H4 (cell line): ENCODE measurements at places on chromosomes 6 and 20.

- DNase-seq: no peak
Measured at GRCh38 chr6:159142531-159142930, 26.7 kb upstream of the FNDC1 start.

DNA sequence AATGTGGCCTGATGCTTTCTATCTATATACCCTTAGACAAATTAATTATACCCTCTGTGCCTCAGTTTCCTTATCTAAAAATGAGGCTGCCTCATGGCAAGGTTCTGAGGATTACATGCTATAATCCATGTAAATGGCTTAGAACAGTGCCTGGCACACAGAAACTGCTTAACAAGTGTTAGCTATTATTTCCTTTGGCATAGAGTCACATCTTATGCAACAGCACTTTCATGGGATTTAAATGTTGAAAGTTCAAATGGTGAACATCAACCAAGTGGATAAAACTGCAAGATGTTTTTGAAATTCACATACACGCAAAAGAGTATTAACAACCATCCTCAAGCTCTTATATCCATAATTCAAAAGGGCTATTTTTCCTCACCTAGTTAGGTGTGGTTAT is 202.8 kb upstream of the JAG1 start:
- no peak for DNase-seq

GRCh38 chr20:58481481-58482021 is 33.6 kb downstream of the APCDD1L start:
- no peak for DNase-seq

DNA sequence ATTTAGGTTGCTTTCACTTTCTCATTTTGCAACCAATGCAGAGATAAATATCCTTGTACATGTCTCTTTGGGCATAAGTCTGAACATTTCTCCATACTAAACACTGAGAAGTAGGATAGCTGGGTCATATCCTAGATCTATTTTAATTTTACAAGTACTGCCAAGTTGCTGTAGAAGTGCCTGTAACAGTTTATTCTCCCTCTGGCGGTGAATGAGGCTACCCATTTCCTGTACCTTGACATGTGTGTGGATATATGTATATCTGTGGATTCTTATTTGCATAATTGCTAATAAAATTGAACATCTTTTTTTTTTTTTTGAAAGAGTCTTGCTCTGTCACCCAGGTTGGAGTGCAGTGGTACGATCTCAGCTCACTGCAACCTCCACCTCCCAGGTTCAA is 48.0 kb upstream of the PNRC1 start:
- no peak for DNase-seq

GRCh38 chr6:30490026-30490876 is 942 bp downstream of the HLA-E start:
- no peak for DNase-seq

- DNase-seq: no peak
Measured at GRCh38 chr6:166774770-166775169, 147.7 kb upstream of the RPS6KA2 start.

GRCh38 chr6:56387621-56388414 is 140.4 kb upstream of the COL21A1 start:
- DNase-seq: no peak

GRCh38 chr6:154514481-154514880 is 4.0 kb upstream of the CNKSR3 start:
- no peak for DNase-seq

- DNase-seq: no peak
Measured at GRCh38 chr20:38434301-38434741, 807 bp downstream of the SNHG17 start.

- DNase-seq: no peak
Measured at GRCh38 chr20:8667306-8667705, 401.6 kb upstream of the PLCB4 start.

GRCh38 chr20:16514140-16514539 is 59.1 kb downstream of the KIF16B start:
- DNase-seq: no peak

DNA sequence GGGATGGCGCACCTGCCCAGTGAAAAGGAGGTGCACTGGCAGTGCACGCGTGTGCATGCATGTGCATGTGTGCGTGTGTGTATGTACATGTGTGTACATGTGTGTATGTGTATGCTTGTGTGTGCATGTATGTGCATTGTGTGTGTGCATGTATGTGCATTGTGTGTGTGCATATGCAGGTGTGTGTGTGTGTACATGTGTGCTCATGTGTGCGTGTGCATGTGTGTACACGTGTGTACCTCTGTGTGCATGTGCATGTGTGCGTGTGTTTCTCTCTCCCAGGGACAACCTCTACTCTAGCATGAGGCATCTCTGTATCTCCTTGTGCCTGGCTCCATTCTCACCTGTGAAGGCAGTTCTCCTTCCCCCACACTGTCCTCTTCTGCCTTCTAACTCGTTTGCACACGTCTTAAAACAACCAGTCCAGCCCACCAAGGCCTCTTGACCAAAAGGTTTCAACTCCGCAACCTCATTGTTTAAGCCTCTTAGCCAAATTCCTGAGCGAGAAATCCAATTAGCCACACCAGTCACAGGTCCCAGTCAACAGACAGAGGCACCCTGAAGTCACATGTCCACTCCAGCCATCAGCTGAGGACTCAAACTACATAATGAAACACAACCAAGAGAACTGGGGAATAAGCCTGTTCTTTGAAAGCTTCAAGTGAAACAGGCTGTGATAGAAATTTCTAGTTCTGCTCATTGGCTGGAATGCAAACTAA is 103.5 kb upstream of the PTPRT start:
- DNase-seq: no peak

DNA sequence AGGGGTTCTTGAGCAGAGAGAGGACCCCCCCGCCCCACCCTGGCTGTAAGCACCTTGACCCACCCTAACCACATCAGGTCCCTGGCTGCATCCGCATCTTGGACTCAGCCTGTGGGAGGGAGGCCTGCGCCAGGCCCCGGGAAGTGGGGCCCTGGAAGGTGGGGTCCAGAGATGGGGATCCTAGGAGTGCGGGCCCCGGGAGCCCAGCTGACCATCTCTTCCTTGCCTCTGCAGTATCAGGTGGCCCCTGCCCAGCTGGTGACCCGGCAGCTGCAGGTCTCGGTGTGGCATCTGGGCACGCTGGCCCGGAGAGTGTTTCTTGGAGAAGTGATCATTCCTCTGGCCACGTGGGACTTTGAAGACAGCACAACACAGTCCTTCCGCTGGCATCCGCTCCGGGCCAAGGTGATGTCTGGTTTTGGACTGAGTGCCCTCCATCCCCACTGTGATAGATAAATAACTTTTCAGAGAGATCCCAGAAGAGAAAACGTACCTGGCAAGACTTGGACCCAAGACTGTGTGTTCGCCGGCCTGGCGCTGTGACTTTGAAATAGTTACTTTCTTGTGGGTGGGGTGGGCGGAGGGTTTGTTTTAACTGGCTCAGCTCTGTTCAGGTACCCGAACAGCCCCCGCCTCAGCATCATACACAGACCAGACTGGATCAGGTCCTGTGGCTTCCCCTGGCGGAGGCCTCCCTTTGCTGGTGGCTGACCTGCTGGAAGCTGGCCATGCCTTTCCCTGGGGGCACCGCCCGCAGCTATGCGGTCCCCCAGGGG is 62.0 kb downstream of the EZR start:
- no peak for DNase-seq

DNA sequence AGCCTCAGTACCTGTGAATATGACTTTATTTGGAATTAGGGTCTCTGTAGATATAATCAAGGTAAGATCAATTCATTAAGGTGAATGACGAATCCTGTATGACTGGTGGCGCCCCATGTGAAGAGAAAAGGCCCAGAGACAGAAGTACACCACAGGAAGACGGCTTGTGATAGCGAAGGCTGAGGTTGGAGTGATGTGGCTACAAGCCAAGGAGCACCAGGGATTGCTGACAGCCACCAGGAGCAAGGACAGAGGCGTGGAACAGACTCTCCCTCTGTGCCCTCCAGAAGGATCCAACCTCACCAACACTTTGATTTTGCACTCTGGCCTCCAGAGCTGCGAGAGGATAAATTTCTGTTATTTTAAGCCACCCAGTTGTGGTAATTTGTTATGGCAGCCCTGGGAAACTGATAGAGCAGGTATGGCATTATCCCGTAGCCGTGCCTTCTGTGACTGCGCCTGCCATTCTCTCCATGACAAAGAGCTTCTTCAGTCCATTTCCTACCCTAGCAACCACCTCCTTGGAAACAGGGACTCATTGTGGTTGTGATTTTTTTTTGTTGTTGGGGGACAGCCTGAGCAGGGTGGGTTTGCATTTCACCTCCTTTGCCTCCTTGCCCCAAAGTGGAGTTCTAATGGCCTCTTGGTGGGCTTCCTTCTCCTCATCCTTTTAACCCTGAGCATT is 29.6 kb downstream of the PTK7 start:
- DNase-seq: no peak
